ENCODE measurements at places on chromosomes 16 and 17.

DNA sequence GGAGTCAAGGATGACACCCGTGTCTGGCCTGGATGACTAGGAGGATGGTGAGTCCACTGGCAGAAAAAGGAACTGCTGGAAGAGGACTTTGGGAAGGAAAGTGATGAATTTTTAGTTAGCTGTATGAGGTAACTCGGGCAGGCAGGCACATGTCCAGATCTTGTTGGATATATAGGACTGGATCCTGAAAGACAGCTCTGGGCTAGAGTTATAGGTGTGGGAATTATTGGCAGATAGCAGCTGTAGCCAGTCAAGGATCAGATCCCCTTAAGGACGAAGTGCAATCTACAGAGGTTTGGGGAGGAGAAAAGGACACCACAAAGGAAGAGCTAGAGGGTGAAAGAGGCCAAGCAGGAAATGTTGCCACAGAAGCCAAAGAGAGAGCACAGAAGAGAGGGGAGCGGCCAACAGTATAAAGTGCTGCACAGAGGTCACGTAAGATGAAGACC lies 10.1 kb downstream of the CYB5D1 start:
- DNase-seq = no peak

DNA sequence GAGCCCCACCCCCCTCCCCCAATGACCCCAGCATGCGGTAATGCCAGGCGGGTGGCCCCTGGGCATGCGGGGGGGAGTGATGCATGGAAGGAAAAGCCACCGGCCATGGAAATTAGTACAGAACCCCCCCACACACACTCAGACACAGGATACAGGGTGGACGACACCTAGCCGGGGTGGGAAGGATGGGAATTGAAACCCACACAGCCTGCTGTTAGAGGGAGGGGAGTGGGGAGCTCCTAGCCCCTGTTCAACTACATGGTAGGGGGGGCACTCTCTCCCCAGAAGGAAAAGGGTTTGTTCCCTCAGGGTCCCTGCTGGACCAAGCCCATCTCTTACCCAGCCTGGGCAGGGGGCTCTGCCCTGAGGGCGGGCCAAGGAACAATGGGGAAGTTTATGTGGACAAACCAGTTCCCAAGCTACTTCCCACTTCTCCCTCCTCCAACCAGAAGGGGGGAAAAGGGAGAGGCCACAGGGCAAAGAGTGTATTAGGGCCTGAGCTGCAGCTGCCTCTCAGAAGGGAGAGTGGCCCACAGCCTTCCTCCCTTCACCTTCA lies 5.2 kb downstream of the TMUB2 start:
- no peak for DNase-seq

DNA sequence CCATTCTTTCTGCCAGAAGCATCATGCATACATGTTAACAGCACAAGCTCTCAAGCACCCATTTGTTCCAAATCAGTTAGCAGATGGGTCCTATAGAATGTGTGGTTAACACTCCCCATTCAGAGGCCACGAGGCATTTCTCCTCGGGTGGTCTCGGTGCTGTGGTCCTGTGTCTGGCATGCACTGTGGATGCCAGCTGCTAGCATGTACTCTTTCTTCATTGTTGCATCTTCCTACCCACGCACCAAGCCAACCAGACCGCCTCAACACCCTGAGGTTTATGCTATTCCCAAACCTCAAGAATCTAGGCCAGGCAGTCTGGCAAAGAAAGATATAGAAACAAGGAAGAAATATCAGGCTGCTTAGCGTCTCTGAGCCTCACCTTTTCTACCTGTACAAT lies 27.8 kb upstream of the MRTFB start:
- DNase-seq = no peak

GRCh38 chr16:67474551-67475455 lies 6.2 kb downstream of the ATP6V0D1 start:
- DNase-seq = no peak

GRCh38 chr17:53765609-53766008 lies 57.1 kb upstream of the KIF2B start:
- no peak for DNase-seq

Measured in B cell (primary cell).